ENCODE measurements at places on chromosomes 1 and 21.

DNA sequence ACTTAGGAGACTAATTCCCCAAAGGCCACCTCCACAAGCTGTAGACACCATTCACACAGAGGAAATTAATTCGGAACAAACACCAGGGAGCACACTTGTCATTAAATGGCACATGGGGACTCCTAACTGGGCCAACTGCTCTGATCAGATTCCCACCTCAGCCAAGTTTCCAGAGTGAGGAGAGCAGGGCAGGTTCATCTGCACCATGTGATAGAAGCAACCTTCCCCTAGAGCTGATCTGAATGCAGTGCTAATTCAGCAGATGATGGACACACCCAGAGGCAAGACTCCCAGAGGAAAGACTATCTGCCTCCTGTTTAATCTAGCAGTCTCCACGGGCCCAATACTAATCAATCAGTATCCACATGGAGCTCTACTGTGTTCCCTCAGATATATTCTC is 147.0 kb downstream of the VAV3 start:
- DNase-seq: no peak

DNA sequence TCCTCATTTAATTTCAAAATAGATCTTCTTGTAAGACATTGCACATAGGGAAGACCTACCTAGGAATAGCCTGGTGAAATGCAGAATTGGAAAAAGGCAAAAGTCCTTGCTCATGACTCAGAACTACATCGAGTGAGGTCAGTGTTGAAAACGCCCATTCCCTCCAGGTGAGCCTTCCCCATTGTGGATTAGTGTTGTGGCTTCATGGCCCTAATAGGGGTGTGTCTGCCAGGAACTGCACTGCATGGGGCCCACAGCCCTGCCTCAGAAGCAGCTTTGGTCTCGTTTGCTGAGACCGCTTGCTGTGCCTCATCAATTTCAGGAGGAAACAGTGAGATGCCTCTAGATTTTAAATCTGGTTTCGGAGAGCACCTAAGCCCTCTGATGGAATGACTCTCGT is 17.0 kb downstream of the TFF3 start:
- DNase-seq: no peak

DNA sequence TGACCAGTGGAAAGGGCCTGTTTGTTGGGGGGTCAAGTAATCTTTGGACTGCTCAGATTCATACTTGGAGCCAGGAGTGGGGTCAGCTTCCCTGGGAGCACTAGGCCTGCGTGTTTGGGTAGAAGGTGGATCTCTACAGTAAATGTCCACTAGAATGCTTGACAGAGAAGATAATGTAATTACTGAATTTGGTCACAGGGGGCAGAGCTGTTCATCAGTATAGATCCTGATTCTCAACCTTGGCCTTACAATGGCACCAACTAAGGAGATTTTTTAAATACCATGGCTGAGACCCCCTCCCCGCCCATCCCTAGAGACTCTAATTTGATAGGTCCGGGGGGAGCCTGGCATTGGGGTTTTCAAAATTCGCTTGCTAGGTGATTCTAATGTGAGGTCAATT is 217.5 kb upstream of the PLXNA2 start:
- no peak for DNase-seq

DNA sequence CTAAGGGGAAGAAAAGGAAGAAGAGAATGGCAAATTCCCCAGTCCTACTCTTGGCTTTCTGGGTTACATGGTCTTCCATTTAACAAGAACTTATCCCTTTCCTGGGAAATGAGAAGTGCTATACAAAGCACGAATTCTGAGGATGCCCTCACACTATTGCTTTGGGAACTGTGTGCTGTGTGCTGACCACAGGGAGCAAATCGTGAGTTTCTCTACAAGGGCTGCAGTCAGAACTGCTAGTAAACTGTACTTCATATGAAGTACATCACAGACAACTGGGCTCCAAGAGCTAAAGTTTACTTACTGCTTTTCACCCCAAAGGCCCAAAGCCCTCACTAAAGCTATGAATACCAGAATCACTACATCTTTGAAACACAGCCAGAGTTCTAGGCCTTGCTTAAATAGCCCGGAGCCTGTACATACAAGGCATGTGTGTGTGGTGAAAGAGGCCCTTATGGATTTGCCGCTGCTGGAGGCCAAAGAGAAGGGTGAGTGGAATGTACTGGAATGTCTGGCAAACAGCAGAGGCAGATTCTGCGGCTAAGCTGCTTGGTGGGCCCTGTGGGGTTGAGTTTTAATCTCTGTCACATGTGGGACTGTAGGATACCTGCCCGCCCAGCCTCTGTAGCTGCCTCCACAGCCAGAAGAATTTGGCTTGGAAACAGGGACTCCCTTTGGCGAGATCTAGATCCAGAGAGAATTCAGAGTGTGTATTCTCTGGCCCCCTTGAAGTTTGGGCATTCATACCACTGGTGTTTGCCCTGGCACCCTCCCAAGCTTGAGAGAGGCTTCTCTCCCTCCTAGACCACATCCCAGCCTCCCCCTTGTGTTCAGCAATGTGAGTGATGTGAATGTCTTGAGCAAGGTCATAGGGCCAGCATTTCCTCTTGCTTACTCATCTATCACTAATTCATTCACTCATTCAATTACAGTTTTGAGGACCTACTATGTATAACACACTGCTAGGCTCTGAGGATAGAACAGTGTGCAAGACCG is 21.9 kb upstream of the TRIM67 start:
- DNase-seq: peak; percentile 98

GRCh38 chr1:162740755-162741154 is 49.7 kb upstream of the HSD17B7 start:
- no peak for DNase-seq

DNA sequence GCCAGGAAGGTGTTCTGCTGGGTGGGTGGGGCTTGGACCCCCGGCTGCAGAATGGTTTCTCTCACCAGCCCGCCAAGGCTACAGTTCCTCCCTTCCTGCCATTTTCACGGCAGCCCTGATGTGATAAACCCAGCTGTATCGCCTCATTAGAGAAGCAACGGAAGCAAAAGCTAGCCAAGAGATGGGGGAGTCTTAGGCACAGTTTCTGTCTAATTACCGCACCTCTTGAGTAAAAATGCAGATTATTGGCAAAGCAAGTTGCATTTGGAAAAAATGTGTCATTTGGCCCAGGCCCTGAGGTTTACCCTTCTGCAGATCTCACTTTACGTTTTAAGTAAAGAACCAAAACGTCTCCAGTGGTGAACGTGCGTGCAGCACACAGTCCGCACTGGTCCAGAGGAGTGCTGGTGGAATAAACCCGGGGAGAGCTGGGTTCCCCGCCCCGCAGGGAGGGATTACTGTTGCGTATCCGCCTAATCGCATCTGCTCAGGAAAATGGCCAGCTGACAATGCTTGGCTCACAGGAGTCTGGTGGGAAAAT is 109.9 kb downstream of the GALNT2 start:
- no peak for DNase-seq

DNA sequence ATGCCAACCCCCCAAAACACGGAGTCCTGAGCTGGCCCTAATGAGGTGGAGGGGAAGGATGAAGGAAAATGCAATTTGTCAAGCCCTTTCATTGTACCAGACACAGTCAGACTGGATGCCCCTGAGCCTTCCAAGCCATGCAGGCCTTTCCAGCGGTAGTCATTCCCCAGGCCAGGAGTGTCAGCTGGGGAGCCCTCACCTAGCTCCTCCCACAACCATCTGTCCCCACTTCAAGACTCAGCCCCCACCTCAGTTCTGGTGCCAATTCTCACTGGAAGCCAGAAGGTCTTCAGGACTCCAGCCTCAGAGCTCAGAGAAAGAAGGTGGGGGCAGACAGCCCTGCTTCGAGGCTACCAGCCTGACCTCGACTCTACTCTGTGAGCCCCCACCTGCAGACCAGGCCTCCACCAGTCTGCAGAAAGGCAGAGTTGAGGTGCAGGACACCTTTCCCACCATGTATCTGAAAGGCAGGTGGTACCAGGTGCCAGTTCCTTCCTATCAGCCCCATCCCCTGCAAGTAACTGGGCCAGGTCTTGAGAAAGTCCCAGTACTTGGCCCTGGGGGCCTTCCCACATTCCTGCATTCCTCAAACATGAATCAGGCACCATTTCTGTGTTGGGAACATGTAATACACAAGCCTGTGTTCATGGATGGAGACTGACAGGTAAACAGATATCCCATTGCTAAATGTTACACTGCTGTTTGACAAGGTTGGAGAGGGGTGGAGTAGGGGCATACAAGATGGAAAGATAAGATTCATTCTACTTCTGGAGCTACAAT is 180.6 kb upstream of the EDN2 start:
- peak; percentile 55 for DNase-seq

- no peak for DNase-seq
Observed at GRCh38 chr1:168372861-168373371, 92.2 kb downstream of the TBX19 start.

DNA sequence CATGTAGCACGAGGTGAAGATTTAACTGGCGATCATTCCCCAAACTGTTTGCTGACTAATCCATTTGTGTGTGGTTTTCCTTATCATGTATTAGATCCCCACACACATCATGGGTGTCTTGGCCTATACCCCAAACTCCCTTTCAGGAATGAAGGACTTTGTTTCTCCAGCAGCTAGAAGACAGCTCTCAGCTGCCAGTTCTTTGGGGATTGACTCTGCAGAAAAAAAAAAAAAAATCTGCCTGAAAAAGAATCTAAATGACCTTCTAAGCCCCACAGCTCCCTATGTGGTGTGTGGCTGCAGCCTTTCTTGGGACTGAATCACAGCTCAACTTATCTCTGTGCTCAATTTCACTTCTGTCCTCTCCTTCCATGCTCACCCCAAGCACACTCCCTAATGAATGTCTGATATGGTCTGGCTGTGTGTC is 256.3 kb upstream of the DUSP10 start:
- peak; percentile 55 for DNase-seq

DNA sequence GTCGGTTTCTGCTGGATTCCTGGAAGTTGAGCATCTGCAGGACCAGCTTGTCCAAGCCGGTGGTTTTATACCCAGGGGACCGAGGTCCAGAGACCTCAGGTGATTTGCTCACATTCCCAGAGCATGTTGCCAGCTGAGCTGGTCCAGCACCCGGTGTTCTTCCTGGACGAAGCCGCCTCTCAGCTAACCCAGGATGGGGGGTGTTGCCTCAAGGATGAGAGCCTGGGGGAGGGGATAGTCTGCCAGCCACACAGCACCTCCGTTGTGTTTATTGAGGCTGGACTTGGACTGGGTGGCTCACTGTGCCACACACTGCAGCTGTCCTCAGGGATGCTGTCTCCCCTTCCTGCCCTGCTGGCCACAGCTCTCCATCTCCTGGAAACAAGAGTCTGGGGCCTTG is 1.5 kb downstream of the TMEM201 start:
- DNase-seq: no peak

DNA sequence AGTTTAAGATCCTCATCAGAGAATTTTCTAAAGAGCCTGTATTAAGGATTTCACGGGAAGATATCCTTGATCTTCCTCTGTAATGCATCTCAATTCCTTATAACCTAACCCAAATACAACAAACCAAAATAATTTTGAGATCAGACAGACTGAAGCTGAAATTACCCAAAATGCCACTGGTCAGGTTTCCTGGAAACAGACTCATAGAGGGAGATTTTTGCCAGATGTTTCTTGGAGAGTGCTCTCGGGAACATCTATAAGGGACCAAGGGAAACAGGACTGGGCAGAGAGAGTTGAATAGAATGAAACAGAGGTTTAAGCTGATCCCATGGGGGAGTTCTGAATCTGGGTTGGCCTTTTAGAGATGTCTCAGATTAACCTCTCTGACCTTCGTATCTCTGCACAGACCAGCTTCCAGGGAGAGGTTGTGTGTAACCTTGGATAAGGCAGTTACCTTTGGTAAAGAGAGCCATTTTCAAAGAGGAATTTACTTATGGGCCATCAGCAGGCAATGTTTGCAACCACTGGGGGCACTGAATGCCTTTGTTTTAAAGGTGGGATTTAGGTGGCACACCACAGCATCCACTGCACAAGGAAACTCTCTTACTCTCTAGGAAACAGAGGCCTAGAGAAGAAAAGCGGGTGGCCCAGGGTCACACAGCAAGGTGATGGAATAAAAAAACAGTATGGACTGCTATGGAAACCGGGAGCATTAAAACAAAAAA is 130.8 kb upstream of the SGIP1 start:
- no peak for DNase-seq

DNA sequence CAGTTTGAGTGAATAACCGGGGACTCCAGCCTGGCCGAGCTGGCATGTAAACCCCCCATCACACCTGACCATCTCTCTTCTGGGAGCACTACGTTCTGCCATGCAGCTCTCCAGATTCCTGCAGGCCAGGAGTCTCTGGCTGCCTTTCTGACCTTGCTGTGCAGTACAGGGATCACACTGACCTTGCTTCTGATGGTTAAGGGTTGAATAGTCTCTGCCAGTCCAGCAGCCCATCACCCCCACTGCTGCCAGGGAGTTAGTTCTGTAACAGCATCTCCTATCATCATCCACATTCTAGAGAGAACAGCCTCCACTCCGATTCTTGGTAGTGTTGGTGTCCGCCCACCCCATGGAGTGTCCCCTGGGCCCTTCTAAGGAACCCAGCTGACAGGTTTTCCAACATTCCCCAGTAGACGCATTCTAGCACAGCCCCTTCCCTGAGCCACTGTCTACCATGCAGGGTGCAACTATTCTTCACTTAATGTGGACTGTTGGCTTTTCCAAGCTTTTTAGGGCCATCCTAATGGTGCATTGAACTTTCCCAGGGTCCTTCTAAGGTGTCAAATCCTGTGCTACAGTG is 109.8 kb downstream of the RIPK4 start:
- DNase-seq: no peak

GRCh38 chr1:10973552-10973951 is 38.9 kb upstream of the TARDBP start:
- no peak for DNase-seq

- no peak for DNase-seq
Observed at GRCh38 chr1:166354406-166354805, 187.6 kb upstream of the FAM78B start.

- DNase-seq: peak; percentile 90
Observed at GRCh38 chr1:67355745-67356424, 48.2 kb downstream of the IL12RB2 start.

DNA sequence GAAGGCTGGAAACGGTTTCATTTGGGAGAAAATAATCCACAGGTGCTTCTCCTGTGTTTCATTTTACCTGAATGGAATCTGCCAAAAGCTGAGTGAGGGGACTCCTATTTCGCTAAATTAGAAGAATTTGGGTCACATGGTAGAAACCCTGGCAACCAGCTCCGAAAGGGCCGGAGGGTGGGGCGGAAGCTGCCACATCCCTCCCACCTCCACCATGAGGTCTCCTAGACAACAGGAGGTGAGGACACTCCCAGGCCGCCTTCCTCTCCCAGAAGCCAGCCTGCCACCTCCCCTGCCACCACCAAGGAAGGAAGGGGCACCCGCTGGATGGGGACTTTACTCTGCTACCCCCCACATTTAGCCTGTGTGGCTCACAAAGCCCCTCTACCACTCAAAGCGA is 199.9 kb upstream of the ZC3H12A start:
- DNase-seq: no peak

GRCh38 chr1:47440599-47441081 is 2.8 kb downstream of the FOXD2 start:
- DNase-seq: no peak

Measured in astrocyte of the spinal cord (primary cell).